ENCODE measurements at places on chromosomes 1 and 21.

DNA sequence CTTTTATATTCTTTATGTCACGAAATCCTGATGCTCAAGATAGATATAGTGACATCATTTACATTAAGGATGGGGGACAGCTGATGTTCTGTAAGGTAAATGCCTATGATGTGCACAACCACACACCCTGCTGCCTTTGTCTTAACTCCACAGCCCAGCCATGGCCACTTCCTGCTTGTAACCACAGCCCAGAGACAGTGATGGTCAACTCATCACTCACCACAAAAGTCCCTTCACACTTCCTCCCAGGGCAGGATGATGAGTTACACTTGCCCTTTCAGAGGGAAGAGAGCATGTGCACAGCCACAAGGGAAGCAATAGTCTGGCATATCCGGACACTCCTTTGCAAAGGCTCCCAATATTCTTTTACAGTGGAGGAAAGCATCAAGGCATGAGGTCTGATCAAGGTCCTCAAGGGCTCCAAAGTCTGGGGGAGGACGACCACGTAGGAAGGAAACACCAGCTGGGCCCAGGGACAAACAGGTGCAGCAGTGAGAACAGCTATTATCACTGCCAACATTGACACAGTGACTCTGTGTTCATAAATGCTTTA, 53.8 kb downstream of the PLPP3 start:
- no peak for DNase-seq

- DNase-seq = no peak
Observed at GRCh38 chr21:33488936-33489335, 2.6 kb downstream of the DNAJC28 start.

- no peak for DNase-seq
Observed at GRCh38 chr1:199551967-199552565, 475.4 kb upstream of the NR5A2 start.

GRCh38 chr1:208793861-208794345, 549.7 kb upstream of the PLXNA2 start:
- DNase-seq = no peak

Data from right forelimb (tissue), 1 donor.